ENCODE measurements at places on chromosomes 1 and 21.

DNA sequence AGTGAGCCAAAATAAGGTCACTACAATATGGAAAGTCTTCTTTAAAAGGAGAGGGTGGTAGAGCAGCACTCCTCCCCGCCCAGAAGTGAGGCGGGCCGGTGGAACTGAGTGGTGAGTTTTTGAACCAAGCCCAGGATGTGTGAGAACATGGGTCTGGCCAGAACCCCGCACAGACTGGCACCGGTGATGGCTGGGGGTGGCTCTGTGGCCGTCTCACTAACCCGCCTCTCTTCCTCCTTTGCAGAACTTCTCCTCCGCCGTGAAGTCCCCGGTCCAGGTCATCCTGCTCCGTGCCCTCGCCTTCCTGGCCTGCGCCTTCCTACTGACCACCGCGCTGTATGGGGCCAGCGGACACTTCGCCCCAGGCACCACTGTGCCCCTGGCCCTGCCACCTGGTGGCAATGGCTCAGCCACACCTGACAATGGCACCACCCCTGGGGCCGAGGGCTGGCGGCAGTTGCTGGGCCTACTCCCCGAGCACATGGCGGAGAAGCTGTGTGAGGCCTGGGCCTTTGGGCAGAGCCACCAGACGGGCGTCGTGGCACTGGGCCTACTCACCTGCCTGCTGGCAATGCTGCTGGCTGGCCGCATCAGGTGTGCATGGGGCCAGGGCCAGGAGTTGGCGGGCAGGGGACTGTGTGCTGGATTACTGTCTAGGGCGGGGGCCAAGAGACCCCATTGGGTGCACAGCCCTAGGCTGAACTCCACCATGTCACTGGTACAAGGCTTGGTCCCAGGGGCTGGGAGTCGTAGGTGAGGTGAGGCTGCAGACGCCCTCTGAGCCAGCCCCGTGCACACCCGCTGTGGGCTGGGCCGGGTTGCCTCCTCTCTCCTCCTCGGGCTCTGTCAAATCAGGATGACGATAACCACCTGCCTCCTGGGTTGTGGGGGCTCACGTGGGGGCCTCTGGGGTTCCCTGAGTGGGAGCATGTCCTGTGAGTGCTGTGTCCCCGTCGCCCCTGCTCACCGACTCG, 12.4 kb downstream of the TMEM201 start:
- no peak for DNase-seq

GRCh38 chr1:40399984-40400704, 26.6 kb downstream of the SMAP2 start:
- DNase-seq, result no peak

- DNase-seq, result no peak
Observed at GRCh38 chr1:224497714-224498573, 63.3 kb upstream of the WDR26 start.

DNA sequence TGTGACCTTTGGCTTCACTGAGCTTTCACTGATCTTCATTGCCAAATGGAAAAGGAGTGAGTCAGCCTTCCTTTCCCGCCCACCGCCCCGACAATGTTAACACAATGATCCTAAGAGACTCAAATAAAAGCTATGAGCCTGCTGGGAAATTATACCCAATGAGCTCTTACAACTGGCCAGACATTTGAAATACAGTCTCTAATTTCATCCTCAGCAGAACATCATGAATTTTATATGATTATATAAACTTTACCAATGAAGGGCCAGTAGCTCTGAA, 252.5 kb downstream of the SIPA1L2 start:
- DNase-seq, result no peak

DNA sequence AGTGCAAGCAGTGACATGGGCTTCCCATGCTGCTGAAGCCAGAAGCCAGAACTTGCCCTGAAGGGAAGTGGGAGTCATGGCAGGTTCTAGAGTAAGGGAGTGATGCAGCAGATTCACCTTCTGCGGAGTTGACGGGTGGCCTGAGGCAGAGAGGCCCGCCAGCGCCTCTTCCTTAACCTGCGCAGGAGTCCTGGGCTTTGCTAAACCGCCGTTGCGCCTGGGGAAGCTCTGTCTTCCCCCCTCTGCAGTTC, 67.3 kb downstream of the OBSCN start:
- DNase-seq, result no peak

GRCh38 chr21:45545691-45546531, 3.7 kb upstream of the SLC19A1 start:
- no peak for DNase-seq

- no peak for DNase-seq
Observed at GRCh38 chr1:231203259-231204057, 37.6 kb upstream of the GNPAT start.

DNA sequence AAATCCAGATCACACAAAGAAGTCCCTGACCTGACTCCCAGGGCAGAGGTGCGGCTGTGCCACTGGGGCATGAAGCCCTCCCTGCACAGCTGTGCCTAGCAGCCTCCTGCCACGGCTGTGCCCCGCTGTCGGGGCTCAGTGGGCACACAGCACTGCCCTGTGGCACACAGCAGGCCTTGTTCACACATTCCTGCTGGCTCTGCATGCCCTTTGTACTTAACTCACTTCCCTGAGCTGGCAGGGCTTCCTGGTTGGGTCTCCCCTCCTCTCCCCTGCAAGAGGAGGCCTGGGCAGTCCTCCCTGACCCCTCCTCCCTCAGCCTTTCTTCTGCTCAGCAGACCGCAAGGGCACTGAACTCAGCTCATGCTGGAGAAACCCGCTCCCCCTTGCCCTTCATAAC, 14.8 kb downstream of the LHX4 start:
- no peak for DNase-seq

All from NCI-H187 (cell line).